ENCODE measurements at places on chromosomes 12 and 14. TPM values are rescaled to one million over a fixed set of nuclear protein-coding genes. Genes with fewer than 3 reads are reported as not detected.

GZMH gene
- total RNA-seq: not detected

GPR68 gene
- 10.4 TPM for total RNA-seq

AICDA gene
- total RNA-seq: not detected

MDGA2 gene
- total RNA-seq: not detected

KLRC1 gene
- total RNA-seq: not detected

CCDC59 gene
- 58.0 TPM for total RNA-seq
